ENCODE measurements at places on chromosomes 1 and 21.
A peak's percentile ranks its signal among the peaks of the same experiment; 100 is the strongest.

DNA sequence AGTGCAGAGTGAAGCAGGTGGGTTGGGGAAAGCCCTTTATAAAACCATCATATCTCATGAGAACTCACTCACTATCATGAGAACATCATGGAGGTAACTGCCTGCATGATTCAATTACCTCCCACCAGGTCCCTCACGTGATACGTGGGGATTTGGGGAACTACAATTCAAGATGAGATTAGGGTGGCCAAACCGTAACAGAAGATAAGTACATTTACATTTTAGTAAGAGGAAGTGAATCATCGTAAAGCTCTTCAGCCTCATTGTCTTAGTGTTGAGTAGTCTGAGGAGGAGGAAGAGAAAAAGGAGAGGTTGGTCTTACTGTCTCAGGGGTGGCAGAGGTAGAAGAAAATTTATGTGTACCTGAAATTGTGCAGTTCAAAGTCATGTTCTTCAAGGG, 1053.4 kb upstream of the ADGRL4 start:
- no peak for DNase-seq

GRCh38 chr1:164296172-164296571, 262.8 kb upstream of the PBX1 start:
- no peak for DNase-seq

DNA sequence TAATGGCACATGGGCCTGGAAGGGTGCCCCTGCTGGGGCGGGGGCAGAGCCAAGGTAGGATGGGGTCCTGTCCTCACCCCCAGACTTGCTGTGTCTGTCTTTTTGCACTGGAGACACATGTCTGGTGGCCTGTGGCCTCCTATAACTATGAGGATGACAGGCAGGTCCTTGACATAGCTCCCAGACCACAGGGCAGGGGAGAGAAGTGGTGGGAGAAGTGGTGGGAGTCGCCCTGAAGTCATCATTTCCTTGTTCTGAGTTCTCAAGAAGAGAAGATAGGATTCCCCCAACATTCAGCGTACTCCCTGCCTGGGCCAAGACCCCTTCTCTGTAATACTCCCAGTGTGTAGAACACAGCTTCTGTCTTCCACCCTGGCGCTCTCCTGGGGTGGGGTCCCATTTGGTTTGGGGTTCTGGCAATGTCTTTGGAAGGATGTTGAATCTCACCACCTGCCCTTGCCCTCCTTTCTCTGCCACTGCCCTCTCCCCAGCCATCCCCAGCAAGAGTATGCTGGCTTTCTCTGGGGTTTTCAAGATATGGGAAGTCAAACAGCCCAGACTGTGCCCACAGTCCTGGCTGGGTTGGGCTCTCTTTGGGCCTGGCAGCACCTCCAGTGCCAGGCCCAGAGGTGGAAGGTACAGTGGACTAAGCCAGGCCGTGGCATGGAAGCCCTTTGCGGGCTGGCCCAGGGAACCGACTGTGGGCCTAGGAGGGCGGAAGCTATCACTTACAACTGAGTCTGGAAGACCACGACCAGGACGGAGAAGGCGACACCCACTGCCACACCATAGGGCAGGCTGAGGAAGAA, 19.4 kb downstream of the SLC26A9 start:
- no peak for DNase-seq

DNA sequence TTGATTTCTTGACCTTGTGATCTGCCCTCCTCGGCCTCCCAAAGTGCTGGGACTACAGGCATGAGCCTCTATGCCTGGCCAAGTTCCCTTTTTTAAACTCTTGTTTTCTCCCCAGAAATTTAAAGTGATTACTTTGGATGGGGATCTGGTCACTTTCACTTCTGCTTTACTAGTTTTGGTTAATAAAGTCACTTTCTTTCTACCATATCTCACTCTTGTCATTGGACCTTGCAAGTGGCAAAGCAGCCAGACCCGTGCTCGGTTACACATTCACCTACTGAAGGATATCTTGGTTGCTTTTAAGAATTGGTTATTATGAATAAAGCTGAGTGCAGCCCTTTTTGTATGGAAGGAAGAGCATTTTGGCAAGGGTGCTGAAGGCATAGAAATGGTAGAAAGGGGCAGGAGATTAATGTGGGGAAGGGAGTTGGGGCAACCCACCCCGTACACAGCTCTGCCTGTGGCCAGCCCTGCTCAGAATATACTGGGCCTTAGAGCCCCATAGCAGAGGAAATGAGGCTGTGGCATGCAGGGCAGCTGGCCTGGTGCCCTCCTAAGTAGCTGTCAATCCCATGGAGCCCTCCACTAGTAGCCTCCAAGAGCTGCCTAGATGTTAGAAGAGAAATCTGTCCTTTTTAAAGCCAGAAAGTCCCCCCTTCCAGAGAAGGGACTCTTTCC, 40.7 kb downstream of the CD2 start:
- no peak for DNase-seq

DNA sequence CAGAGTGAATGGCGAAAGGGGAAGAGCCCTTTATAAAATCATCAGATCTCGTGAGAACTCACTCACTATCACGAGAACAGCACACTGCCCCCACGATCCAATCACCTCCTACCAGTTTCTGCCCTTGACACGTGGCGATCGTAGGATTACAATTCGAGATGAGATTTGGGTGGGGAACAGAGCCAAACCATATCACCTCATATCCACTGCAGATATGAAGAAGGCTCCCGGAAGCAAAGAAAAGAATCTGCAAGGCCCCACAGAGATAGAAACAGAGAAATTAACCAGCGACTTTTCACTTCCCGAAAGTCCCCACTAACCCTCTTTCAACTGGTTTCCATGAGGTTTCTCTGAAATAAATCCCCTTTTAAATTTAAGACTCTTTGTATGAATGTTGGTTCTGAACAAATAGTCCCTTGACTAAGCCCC, 86.2 kb upstream of the IRF2BP2 start:
- DNase-seq: no peak

DNA sequence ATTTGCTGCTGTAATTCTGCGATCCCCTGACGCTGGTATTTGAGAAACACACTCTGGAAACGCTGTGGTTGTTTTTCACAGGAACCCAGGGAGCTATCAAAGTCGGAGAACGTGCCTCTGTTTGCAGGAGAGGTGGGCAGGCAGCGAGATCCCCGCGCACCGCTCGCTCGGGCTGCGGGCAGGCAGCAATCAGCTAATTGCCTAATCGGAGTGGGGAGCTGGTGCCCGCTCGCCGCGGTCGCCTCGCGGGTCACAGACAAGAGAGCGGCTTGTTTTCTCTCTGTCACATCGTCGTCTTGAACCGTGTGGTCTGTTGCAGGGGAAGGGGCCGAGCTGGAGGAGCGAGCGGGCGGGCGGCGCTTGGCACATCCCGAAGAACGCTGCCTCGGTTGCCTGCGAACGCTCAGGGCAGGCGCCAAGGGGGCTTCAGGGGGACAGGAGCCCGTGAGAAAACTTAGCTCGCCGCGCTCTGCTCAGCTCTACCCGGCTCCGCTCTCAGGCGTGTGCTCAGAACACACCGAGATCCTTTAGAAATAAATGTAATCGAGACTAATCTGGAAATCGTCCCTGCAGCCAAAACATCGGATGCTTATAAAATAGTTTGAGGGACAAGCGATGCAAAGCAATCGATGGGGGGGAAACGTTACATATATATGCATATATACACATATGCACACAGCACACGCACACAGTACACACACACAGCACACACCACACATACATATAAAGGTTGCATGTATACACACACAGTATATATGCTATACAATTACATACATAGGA, 93.6 kb upstream of the SMYD2 start:
- no peak for DNase-seq

DNA sequence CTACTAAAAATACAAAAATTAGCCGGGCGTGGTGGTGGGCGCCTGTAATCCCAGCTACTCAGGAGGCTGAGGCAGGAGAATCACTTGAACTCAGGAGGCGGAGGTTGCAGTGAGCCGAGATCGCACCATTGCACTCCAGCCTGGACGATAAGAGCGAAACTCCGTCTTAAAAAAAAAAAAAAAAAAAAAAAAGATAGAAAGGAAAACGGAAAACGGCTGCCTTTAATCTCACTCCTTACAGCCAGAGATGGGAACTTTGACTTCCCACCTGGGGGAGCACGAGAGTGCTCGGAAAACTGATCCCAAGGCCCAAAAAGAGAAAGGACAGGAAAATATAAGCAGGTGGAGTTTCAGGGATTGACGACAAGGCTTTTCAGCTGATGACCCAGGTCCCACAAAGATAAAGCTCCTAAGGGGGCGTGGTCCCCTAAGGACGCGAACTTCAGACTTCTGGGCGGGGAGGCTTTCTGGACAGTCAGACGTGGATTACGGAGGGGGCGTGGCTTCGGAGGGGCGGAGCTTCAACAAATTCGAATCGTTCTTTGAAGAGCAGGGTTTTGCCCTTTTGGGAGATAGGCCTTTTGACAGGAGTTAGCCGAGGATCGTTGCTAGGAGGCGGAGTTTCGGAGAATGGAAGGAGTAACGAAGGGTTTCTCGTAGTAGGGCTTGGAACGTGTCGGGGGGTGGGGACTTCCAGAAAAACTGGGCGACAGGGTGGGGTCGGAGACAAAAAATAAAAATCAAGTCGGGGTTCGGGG, 958 bp upstream of the CKS1B start:
- DNase-seq: peak; percentile 97

GRCh38 chr1:51768971-51769588, 109.4 kb downstream of the NRDC start:
- no peak for DNase-seq

- DNase-seq: no peak
Observed at GRCh38 chr1:38293567-38293966, 247.0 kb upstream of the POU3F1 start.

DNA sequence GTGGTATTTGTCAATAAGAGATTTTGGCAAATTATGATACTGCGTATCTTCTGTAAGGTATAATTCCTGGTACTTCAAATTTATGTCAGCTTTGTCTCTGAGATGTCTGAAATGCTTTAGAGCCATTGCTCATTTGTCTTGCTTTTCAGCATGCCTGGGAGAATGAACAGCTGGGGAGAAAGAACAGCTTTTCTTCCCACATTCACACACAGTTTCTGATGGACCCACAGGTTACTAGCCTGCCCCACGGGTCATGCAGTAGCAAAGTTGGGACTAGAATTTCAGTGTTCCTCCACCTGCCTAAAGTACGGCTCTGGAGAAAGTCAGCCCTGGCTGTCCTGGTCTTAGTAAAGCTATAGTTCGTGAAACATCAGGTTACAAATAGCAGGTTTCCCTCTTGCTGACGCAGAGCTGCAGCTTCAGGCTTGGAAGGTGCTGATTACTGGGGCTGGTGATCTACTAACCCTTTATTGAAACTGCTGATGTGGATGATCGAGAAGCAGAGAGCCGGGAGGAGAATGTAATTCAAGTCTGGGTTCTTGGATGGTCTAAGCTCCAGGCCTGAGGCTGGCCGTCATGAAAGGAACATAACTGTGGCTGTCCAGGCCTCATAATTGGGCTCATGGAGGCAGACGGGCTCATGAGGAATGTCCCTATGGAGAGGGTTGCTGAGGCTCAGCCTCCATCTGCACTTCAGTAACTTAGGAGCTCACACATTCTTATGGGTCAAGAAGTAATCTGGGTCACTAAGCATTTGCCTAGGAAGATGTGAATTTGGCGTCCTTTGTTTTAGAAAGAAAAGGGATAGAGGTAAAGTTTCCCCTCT, 12.4 kb downstream of the GALNT2 start:
- DNase-seq: no peak

DNA sequence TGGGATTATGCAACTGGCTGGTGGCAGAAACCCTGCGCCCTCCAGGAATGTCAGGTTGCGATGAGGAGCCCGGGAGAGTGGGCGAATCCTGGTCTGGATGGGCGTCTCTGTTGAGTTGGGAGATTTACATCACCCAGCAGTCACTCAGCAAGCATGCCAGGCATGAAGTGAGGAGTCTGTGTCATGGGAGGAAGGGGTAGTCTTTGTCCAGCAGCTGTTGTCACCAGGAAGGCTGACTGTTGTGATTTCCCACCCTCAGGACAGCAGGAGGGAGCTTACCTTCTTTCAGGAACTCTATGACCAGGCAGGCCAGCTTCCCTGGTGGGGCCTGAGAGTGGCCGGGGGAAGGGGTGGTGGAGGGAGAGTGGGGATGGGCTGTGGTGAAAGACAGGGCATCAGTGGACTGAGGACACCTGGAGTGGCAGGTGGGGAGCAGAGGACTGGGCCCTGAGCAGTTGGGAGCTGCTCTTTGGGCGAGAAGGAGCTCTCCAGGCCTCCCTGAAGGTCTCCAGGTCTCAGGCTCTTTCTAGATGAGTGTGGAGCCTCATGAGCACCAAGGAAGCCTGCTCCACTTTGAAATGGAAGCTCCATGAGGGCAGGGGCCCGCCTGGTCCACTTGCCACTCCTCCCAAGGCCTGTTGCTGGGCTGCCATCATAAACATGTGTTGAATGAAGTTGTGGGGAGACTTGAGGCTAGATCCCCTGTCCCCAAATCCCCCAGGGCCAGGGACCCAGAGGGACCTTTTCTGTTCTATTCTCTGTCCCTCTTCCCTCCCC, 21.3 kb upstream of the PKP1 start:
- no peak for DNase-seq

- no peak for DNase-seq
Observed at GRCh38 chr1:10640843-10641553, 155.4 kb downstream of the CASZ1 start.

DNA sequence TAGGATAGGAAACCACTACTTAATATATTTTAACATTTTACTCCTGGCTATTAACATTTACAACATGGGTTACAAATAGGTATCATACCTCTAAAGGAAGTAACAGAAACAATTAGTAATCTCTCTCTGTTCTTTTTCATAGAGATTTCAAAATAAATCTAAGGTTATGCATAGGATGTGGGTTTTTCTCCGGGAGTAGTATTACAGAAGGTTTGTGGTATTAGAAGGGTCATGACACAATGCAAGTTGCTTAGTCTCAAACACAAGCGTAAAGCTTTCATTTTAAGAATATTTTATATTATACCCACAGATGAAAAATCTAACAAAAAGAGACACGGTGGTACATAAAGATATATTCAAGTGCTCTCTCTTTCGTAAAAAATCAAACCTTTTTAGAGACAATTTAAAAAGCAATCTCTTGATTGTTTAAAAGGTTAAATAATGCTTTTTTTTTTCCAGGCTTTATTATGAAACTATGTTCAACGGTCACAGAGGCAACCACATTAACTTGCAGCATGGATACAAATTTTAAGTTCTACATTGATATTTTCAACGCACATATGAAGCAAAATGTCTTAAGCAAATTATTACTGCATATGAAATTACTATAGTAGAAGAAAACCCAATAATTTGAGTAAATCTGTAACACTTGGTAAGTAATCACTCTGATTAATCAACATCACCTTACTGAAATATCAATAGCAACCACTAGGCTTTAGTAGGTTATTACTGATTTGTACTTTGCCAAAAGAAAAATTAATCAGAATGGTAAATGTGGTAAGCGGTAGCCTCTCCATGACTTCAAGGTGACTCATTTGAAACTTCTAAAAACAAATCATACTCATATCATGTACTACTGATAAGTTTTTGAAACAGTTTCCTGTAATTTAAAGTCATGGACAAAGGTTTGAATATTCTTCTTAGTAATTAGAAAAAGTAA, 97.4 kb upstream of the GFI1 start:
- no peak for DNase-seq

GRCh38 chr1:112033439-112034120, 44.1 kb upstream of the KCND3 start:
- no peak for DNase-seq

- DNase-seq: no peak
Observed at GRCh38 chr1:24120965-24121364, 9.0 kb upstream of the MYOM3 start.

- DNase-seq: no peak
Observed at GRCh38 chr1:62573675-62574074, 23.6 kb upstream of the ANGPTL3 start.

Measured in femur (tissue), 1 donor.